ENCODE measurements at places on chromosomes 3 and 15. TPM values are rescaled to one million over a fixed set of nuclear protein-coding genes. Genes with fewer than 3 reads are reported as not detected.

- H3K27ac ChIP-seq, result no peak overlapping the region
- H3K36me3 ChIP-seq, result peaks cover 60% of the 10 kb centered on the region
- no peak for DNase-seq
Observed at GRCh38 chr15:65371976-65372786, 5.6 kb downstream of the IGDCC3 start.

GRCh38 chr15:78830514-78831228 is 19.4 kb upstream of the ADAMTS7 start:
- H3K36me3 ChIP-seq, result no peaks in the 10 kb centered on the region
- no peak for DNase-seq
- peaks cover 3% of the 10 kb centered on the region for H3K4me1 ChIP-seq

DNA sequence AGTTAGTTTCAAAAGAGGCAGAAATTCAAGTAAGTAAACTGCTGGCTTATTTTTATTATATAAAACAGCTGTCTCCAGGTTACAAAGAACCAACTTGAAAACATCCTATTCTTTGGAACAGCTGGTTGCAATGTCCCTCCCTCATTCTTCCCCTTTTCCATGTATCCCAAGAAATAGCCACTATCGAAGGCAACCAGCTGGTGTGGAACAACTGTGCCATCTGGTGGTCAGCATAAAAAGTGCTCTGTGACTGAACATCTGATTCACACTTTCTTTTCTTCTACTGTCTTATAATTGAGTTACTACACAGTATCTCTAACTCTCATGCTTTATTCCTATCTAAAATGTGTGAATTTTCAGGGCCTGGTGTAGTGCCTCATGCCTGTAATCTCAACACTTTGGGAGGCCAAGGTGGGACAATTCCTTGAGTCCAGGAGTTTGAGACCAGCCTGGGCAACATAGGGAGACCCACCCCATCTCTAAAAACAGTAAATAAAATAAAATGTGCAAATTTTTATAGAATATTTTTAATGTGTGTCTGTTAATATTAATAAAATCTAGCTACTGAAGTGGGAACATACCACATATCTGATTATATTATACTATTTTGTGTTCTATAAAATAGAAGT is 9.6 kb downstream of the OSBPL11 start:
- H3K4me3 ChIP-seq, result no peak overlapping the region
- H3K27me3 ChIP-seq, result no peaks in the 10 kb centered on the region
- H3K27ac ChIP-seq, result no peak overlapping the region
- peak; percentile 64 for DNase-seq

DNA sequence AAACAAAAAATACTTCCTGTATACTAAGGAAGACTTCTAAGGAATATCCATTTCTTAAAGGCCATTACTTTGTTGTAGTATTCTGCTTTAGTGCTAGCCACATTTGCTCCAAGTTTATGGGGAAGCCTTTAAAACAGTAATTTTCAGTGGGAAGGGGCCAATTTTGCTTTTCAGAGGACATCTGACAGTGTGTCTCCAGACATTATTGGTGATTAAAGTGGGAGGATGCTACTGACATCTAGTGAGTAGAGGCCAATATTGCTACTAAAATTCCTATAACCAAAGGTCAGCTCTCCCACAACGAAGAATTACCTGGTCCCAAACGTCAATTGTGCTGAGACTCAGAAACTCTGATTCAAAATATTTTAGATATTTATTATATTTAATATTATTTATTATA is 24.8 kb downstream of the SLC28A2 start:
- H3K36me3 ChIP-seq, result no peaks in the 10 kb centered on the region
- H3K4me1 ChIP-seq, result peaks cover 7% of the 10 kb centered on the region
- no peaks in the 10 kb centered on the region for H3K27me3 ChIP-seq

GRCh38 chr3:73561494-73561893 is 63.2 kb downstream of the PDZRN3 start:
- H3K27ac ChIP-seq, result no peak overlapping the region
- no peak overlapping the region for H3K4me3 ChIP-seq
- no peaks in the 10 kb centered on the region for H3K36me3 ChIP-seq
- peaks cover 12% of the 10 kb centered on the region for H3K4me1 ChIP-seq
- DNase-seq, result no peak
- no peaks in the 10 kb centered on the region for H3K27me3 ChIP-seq

GRCh38 chr15:27956285-27956684 is 142.8 kb downstream of the OCA2 start:
- H3K27me3 ChIP-seq, result peaks cover 8% of the 10 kb centered on the region
- no peak for DNase-seq
- H3K27ac ChIP-seq, result no peak overlapping the region
- H3K4me1 ChIP-seq, result no peaks in the 10 kb centered on the region

- DNase-seq, result no peak
- H3K4me3 ChIP-seq, result no peak overlapping the region
- H3K4me1 ChIP-seq, result peaks cover 8% of the 10 kb centered on the region
- no peaks in the 10 kb centered on the region for H3K36me3 ChIP-seq
Observed at GRCh38 chr3:123795471-123796251, 88.5 kb downstream of the MYLK start.

TRANK1 gene
- total RNA-seq, result 2.8 TPM

OIP5 gene
- 2.7 TPM for total RNA-seq
